ENCODE measurements at places on chromosomes 12 and 14.

- DNase-seq: no peak
Observed at GRCh38 chr12:121333747-121334146, 18.5 kb downstream of the ANAPC5 start.

- no peak for DNase-seq
Observed at GRCh38 chr12:90999527-90999926, 5.2 kb downstream of the EPYC start.

- no peak for DNase-seq
Observed at GRCh38 chr12:44223736-44224135, 387.9 kb downstream of the TMEM117 start.

GRCh38 chr14:74526854-74527585 is 33.5 kb downstream of the ISCA2 start:
- no peak for DNase-seq

DNA sequence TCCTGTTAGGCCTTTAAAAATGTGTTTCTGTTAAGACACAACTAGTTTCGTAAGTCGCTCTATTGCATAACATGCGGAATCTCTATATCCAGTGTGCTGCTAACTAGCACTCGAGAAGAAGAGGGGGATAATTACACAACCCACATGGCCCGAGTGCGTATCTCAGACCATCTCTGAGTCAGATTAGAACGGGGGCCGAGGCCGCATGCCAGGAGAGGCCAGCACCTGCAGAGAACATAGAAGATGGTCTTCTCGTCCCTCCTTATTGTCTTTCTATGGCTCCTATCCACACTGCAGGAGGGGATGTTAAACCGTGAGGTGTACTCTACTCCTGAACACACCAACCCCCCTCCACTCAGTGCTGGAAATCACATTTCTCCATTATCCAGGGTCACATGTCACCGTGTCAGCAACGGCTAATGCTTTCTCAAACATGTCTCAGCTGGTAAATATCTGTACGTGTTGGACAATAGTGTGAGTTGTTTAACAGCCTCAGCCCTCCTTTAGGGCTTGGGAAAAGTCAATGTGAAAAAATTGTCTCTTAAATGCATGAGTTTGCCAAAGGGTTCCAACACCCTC is 56.3 kb downstream of the CCDC88C start:
- DNase-seq: no peak

All from NCI-H1436 treated with DMSO at 0.1 percent for 48 hours (cell line).